ENCODE measurements at places on chromosomes 5 and 9. TPM values are rescaled to one million over a fixed set of nuclear protein-coding genes. Genes with fewer than 3 reads are reported as not detected.

DNA sequence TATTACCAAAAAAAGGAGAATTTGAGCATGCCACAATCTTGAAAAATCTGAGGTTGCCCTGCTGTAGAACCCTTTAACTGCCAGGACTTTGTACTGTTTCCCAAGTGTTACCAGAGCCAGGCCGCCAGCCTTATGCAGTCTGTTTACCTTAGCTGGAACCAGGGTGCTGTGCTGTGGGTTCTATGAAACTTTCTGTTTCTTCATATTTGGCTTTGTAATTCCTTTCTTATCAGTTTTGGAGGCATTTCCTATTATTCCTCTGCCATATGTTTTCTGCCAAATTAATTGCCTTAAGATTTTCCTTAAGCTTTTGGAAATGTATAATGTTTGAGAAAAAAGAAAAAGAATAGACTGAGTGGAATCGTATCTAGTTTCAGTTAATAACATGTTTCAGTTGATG, 2.1 kb downstream of the S1PR3 start:
- peaks cover 5% of the 10 kb centered on the region for H3K36me3 ChIP-seq
- H3K27me3 ChIP-seq, result 0 out of 2 replicates have a peak, but pooled peaks cover 2% of the 10 kb centered on the region
- H3K4me1 ChIP-seq, result no peaks in the 10 kb centered on the region
- no peak overlapping the region for H3K27ac ChIP-seq

- no peaks in the 10 kb centered on the region for H3K4me1 ChIP-seq
- no peak overlapping the region for H3K4me3 ChIP-seq
- no peaks in the 10 kb centered on the region for H3K27me3 ChIP-seq
- H3K27ac ChIP-seq, result no peak overlapping the region
- peaks cover 26% of the 10 kb centered on the region for H3K36me3 ChIP-seq
Measured at GRCh38 chr9:100372648-100373047, 19.9 kb upstream of the TEX10 start.

DNA sequence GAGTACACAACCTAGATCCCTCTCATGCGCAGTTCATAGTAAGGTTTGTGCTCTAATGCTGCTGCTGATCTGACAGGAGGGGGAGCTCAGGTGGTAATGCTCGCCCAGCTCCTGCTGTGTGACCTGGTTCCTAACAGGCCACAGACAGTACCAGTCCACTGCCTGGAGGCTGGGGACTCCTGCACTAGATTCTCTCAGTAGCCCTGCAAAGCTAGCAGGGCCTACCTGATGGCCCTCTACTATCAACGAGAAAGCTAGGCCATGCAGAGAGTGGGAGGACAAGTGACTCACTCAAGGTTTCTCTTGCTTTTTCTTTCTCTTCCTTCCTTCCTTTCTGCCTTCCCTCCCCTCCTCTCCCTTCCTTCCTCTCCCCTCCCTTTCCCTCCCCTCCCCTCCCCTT, 55.1 kb upstream of the TEX48 start:
- H3K4me3 ChIP-seq, result no peak overlapping the region
- no peaks in the 10 kb centered on the region for H3K27me3 ChIP-seq
- no peak overlapping the region for H3K27ac ChIP-seq
- DNase-seq, result no peak
- H3K4me1 ChIP-seq, result no peaks in the 10 kb centered on the region

Gene SLC34A3
- not detected for total RNA-seq

Gene OR4F3
- not detected for total RNA-seq

Gene SLC25A2
- total RNA-seq, result not detected

Gene ELAVL2
- total RNA-seq, result 16.8 TPM
